ENCODE measurements at places on chromosomes 2 and 18. TPM values are rescaled to one million over a fixed set of nuclear protein-coding genes. Genes with fewer than 3 reads are reported as not detected.

SFTPB gene
- 0.89 TPM for polyA plus RNA-seq

ACADL gene
- polyA plus RNA-seq = 17.8 TPM

KRTCAP3 gene
- polyA plus RNA-seq = 13.9 TPM

TMEM169 gene
- 1.0 TPM for polyA plus RNA-seq

MYL1 gene
- polyA plus RNA-seq = 13.2 TPM

MRO gene
- polyA plus RNA-seq = 1.5 TPM

LIMS3 gene
- polyA plus RNA-seq = 0.59 TPM

CFAP65 gene
- polyA plus RNA-seq = 0.27 TPM

FAM124B gene
- 1.4 TPM for polyA plus RNA-seq

TNFAIP6 gene
- 3.3 TPM for polyA plus RNA-seq

IL1F10 gene
- polyA plus RNA-seq = 1.1 TPM

ACTR3 gene
- 119 TPM for polyA plus RNA-seq

EFR3B gene
- 0.18 TPM for polyA plus RNA-seq

SKA1 gene
- 0.89 TPM for polyA plus RNA-seq

DAW1 gene
- 0.34 TPM for polyA plus RNA-seq

SPDYA gene
- polyA plus RNA-seq = 0.21 TPM

FOXD4L1 gene
- polyA plus RNA-seq = 0.09 TPM

MYOM1 gene
- polyA plus RNA-seq = 3.3 TPM

MEP1B gene
- 0.11 TPM for polyA plus RNA-seq

ZNF804A gene
- polyA plus RNA-seq = 0.05 TPM

TACR1 gene
- polyA plus RNA-seq = 1.0 TPM

DRC1 gene
- 0.27 TPM for polyA plus RNA-seq

METTL4 gene
- polyA plus RNA-seq = 18.9 TPM

CCDC150 gene
- polyA plus RNA-seq = 3.0 TPM

POTEI gene
- 0.14 TPM for polyA plus RNA-seq

DYSF gene
- 5.8 TPM for polyA plus RNA-seq

TRIM43 gene
- 1.5 TPM for polyA plus RNA-seq

TGFA gene
- 4.8 TPM for polyA plus RNA-seq

WNT10A gene
- polyA plus RNA-seq = 1.5 TPM

RHOB gene
- polyA plus RNA-seq = 281 TPM

STAMBP gene
- polyA plus RNA-seq = 48.8 TPM

UGT1A10 gene
- 0.39 TPM for polyA plus RNA-seq

SULT1C2 gene
- polyA plus RNA-seq = 4.3 TPM

EVA1A gene
- 32.3 TPM for polyA plus RNA-seq

PLB1 gene
- polyA plus RNA-seq = 2.3 TPM

INO80C gene
- 32.6 TPM for polyA plus RNA-seq

MTX2 gene
- polyA plus RNA-seq = 57.7 TPM

NAT8 gene
- not detected for polyA plus RNA-seq

TRABD2A gene
- 13.8 TPM for polyA plus RNA-seq

MTCL1 gene
- polyA plus RNA-seq = 15.9 TPM

GDF7 gene
- 0.34 TPM for polyA plus RNA-seq

NCKAP5 gene
- 1.9 TPM for polyA plus RNA-seq

AP1S3 gene
- polyA plus RNA-seq = 1.6 TPM

LRRC30 gene
- 0.05 TPM for polyA plus RNA-seq
